Activated CD8-positive, alpha-beta memory T cell treated with anti-CD3 and anti-CD28 coated beads for 24 hours (primary cell): ENCODE measurements at places on chromosomes 7 and 10.

- DNase-seq = no peak
These were observed 67.3 kb downstream of the EPDR1 start for GRCh38 chr7:37987732-37988131.

GRCh38 chr10:126437635-126438406, 49.5 kb upstream of the ADAM12 start:
- no peak for DNase-seq

GRCh38 chr10:35559416-35559815, 45.7 kb upstream of the GJD4 start:
- no peak for DNase-seq

- no peak for DNase-seq
These were observed 387.8 kb downstream of the BBS9 start for GRCh38 chr7:33517191-33517590.

- no peak for DNase-seq
These were observed 151.4 kb downstream of the OAT start for GRCh38 chr10:124267231-124267885.

- DNase-seq = no peak
These were observed 39.9 kb downstream of the SLC26A4 start for GRCh38 chr7:107700570-107700969.

GRCh38 chr7:37916017-37916672, 472 bp downstream of the SFRP4 start:
- no peak for DNase-seq

GRCh38 chr7:52540041-52540440, 495.4 kb upstream of the POM121L12 start:
- no peak for DNase-seq

- no peak for DNase-seq
These were observed 32.3 kb downstream of the AHCYL2 start for GRCh38 chr7:129257168-129257567.

DNA sequence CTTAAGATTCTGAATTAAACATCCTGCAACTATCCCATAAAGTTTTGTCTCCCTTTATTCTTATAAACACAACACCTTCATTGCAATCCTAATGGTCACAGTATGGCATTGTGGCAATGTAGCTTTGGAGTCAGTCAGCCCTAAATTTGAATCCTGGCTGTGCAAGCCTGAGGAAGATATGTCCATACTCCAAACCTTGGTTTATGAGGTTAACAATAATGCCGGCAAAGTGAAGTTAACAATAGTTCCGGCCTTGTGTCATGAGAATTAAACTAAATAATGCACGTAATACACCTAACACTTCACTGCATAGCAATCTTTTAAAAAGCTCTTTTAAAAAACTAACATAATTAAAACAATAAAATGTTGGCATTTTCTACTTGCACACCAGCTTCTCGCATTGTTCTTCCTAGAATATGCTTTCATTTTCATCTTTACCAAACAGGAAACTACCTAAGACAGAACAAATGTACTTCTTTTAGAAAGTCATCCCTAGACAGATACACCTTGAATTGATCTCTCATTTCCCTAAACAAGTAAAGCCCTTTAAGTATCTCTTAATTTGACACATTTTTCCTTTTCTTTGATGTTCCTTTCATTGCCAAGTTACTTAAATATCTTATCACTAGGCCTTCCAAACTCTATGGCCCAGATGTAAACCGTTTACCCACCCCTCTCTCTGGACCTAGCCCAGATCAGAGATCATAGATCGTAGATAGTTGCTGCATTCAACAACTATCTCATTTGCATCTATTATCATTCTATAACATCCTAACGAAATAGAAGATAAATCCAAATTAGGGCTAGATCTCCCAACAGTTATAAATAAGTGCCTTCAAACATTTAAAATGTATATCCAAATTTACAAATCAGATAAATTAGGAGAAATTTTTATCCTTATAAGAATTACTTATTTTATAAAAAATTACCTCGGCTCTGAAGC, 66.7 kb downstream of the CREB3L2 start:
- DNase-seq = no peak

- DNase-seq = no peak
These were observed 642.5 kb upstream of the KCND2 start for GRCh38 chr7:119630406-119630969.

DNA sequence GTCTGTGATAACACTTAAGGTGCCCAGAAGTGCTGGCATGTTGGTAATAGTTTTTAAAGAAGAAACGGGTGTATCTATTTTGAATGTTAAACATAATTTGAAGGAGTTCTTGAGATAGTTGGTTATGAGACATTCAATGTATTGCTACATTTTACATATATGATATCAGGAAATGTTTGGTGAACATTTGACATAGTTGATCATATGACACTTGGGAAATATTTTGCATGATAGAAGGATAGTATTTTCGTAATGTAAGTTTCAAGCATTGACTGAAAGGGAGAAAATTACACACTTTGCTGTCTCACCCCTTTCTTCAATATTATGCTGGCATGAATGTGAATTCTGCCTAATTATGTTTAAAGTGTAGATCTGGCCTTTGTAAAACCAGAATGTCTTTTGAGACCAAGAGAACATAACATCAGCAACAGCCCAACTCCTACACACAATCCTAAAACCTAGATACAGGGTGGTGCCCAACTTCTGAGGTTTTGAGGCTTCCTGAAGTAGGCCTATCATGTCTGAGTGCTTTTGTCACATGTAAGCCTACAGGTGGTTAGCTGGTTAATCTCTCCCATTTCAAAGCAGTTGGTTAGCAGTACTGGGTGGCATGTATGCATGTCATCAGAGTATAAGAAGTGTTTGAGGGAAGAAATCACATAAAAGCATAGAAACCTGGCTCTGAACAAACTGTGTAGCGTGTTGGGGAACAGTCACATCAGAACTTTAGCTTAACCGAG, 2.1 kb downstream of the ADD3 start:
- DNase-seq = peak; percentile 60

- no peak for DNase-seq
These were observed 44.0 kb downstream of the LAMB1 start for GRCh38 chr7:107958764-107959526.

- DNase-seq = peak; percentile 65
These were observed 73.9 kb upstream of the LEP start for GRCh38 chr7:128167042-128167701.

DNA sequence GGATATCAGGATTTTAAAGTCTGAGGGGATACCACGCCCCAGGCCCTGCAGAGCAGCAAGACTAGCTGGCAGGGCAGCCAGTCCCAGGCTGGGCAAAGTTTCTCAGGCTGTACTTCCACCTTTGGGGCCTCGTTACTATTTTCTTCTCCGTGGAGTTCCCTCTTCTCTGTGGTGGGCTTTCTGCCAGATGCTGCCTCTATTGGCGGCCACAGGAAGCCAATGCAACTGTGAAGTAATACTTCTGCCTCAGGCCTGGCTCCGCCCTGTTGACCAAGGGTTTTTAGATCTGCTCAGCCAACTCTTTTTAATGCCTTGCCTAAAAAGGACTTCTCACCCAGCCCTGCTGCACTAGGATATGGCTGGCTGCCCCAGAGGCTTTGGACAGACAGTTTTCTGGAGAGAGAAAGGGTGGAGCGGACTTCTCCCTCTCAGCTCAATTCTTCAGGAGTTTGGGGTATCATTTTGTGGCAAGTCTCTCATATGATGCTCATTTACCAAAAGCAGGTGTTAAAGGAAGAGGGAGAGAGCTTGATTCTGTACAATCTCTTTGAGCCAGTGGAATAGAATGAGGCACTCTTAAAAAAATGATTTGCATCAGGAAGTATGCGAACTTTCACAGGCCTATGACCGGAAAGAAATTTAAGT, 67.4 kb downstream of the HHEX start:
- DNase-seq = no peak

- no peak for DNase-seq
These were observed 9.4 kb downstream of the EBF3 start for GRCh38 chr10:129954492-129955315.

GRCh38 chr10:36779238-36779846, 346.1 kb upstream of the ANKRD30A start:
- no peak for DNase-seq

GRCh38 chr7:17434841-17435692, 136.6 kb downstream of the AHR start:
- no peak for DNase-seq

GRCh38 chr7:127252377-127252713, 396 bp downstream of the GRM8 start:
- no peak for DNase-seq

DNA sequence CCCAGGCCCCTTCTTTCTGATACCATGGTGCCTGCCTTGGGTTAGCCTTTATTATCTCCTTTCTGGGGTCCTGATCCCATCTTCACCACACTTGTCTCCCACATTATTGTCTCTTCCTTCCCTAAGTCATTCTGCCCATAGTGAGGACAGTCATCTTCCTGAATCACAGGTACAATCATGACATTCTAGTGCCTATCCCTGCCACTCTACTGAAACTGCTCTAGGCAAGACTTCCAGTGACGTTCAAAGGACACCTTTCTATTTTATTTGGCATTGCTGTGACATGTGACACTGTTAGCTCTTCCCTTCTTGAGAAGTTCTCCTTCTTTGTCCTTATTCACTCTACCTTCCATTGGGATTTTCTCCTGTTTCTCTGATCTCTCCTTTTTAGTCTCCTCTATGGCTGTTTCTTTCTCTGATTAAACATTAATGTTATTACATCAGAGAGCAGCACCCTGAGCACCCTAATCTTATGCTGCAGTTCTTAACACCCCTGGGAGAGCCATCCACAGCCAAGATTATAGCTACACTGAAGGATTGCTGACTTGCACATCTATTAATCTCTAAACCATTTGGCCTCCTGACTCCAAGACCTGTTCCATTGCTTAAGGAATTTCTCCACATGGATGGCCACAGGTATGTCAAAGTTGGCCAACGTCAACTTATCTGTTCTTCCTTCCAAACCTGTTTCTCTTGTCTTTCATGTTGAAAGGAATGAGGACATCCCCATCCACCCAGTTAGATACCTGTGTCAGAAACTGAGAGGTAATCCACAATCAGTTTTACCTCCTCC, 10.9 kb downstream of the MACC1 start:
- no peak for DNase-seq

DNA sequence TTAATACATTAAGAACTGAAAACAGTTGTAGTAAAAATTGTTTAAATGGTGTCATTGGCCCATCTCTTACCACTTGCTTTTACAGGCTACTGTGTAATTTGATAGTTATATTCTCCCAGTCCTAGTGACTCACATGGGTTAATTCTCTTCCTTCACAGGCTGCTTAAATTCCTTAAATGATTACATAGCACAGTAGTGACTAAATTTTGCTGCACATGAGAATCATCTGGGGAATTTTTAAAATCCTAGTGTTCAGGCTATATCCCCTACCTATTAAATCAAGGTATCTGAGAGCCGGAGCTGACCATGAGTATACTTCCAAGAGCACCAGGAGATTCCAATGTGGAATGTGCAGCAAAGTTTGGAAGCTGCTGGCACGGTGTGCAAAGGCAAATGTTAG, 45.3 kb upstream of the ZNF800 start:
- no peak for DNase-seq

DNA sequence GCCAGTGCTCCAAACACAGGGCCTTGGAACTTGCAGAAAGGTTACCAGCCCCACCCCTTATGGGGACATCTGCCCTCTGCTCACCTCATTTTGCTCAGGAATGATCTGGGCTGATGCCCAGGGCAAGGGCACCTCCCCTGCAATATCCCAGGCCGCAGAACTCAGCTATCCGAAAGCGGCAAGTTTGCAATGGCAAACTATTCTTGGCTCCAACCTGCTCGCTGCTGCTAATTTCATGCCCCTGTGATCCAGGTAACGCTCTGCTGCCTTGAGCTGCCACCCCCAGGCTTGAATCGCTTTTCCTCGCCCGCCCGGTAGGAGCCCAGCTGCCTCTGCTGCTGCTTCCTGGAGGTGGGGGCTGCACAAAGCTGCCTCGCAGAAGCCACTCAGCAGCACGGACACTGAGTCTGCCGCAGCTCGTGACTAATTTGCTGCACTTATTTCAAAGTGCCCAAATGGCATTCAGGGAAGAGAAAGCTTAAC, 18.2 kb downstream of the SLC29A3 start:
- no peak for DNase-seq
